NCI-H2029 treated with DMSO at 0.1 percent for 48 hours (cell line): ENCODE measurements at places on chromosomes 5 and 9.

- DNase-seq = no peak
Measured at GRCh38 chr5:111530298-111530740, 18.0 kb upstream of the STARD4 start.

GRCh38 chr9:134333234-134333873 is 7.1 kb downstream of the RXRA start:
- DNase-seq = no peak

DNA sequence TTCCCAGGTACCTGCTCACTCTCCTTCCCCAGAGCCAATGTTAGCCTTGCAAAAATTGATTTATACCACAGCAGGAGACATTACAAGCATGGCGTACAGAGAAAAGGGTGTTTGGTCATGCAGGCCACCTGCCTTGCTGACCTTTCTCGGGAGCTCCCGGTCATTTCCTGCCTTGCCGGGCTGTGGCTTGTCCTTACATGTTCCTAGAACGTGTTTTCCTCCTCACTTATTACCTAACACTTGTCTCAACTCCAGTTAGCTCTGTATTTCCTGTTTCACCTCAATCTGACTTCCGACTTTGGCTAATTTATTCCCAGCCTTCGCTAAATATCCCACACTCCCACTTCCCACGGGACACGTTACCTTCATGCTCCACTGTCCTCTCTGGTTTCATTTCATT is 282.5 kb downstream of the ICE1 start:
- no peak for DNase-seq

DNA sequence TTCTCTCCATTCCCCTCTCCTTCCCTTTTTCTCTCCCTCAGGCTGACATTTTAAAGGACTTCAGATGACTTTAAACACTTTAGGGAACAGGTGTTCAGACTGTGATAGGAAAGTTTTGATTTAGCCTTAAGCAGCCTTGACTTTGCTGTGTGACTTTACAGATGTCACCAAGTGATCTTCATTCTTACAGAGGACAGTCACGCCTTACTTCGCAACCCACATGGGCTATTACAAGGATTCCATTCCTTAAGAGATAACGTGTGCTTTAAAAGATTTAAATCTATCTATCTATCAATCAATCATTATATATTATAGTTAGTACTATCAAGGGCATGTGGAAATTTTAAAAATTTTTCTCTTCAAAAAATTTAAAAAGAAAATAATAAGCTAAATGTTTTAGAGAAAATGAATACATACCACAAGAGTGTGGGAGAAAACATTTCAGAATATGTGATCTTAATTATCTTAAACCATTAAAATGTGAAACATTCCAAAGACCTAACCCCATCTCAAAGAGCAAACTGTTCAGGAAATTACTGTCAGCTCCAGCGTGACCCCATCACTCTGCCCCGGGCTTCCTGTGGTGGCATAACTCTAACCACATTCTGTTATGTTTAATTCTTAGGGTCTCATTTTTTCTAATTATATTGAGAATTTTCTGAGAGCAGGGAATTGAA is 530.5 kb downstream of the SEMA5A start:
- no peak for DNase-seq

- no peak for DNase-seq
Measured at GRCh38 chr5:128649192-128649591, 111.1 kb upstream of the FBN2 start.

DNA sequence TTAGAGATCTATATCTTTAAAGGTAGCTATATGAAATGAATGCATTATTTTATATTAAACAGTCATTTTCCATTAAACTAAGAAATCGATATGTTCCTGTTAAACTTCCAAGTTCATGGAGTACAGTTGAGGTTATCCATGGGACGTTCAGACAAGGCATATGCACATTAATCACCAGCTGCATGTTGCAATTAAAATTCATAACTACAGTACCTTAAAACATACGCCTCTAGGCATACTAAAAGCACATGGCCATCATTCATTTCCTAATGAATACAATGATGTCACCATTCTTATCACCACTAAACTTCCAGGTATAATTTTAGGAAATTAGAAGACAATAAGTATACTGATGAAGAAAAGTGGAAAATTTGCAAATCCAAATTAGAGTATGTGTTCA is 174.3 kb downstream of the CDH12 start:
- no peak for DNase-seq

DNA sequence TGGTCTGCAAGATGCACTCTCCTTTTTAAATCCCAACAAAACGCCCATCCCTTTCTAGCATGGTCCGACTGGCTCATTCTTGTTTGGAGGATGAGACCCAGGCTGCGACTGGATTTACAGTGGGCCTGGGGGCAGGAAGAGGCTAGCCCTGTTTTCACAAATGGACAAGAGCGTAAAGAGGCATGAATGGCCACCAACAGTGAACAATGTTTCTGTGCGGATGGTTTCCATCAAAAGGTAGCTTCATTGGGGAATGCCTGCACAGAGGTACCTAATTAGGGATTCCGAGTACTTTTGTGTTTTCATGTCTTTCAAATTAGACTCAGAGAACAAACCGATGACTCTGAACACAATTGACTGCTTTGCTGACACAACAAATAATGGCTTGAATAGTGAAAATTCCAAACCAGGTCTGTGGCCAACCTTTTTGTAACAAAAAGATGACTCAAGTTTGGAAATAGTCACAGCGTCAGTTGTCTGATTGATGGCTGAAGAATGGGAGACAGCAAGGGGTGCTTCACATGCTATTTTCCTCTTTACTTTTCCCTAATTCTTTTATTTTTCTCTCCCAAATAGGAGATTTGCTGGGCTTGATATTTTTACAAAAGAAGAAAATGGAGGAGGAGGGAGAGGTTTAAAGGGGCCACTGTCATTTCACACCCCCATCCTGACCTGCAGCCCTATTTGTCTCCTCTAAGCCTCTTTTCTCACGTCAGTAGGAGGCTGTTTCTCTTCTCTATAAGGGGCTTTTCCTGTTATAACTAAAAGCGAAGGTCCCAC is 208.1 kb upstream of the S1PR3 start:
- no peak for DNase-seq

- no peak for DNase-seq
Measured at GRCh38 chr5:78778538-78778937, 130.0 kb upstream of the LHFPL2 start.

DNA sequence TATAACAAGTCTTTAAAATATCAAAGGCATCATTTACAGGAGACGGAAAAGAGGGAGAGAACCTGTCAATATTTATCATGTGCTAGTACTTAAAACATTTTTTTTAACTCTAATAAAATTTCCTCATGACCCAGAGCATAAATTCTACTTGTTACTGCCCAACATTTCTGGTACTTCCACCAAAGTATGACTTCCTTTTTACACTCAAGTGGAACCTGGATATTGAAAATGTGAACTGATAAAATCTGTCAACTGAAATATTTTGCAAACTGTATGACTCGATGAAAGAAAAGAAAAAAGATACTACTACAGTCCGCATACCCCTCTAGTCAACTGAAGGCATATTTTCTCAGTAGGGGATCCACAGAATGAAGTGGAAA is 37.1 kb downstream of the FAM13B start:
- no peak for DNase-seq

- no peak for DNase-seq
Measured at GRCh38 chr5:169273451-169273850, 27.5 kb downstream of the SLIT3 start.

DNA sequence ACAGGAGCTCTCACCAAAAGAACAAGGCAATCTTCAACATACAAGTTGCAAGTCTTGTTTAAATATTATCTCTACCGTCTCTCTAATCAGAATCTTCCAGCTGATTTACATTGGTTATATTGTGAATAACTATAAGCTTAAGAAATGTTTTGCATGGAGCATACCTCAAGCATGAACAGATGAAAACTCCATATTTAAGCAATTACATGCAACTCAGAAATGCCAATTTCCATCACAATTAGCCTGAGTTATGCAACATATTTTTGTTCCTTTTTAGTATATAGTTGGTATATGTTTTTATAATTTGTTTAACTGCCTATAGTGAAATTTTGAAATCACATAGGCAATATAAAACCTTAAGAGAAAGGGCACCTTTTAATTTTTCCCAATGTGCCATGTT is 142.5 kb downstream of the DENND1A start:
- DNase-seq = no peak

- peak; percentile 68 for DNase-seq
Measured at GRCh38 chr5:148397968-148398595, 14.3 kb downstream of the FBXO38 start.

DNA sequence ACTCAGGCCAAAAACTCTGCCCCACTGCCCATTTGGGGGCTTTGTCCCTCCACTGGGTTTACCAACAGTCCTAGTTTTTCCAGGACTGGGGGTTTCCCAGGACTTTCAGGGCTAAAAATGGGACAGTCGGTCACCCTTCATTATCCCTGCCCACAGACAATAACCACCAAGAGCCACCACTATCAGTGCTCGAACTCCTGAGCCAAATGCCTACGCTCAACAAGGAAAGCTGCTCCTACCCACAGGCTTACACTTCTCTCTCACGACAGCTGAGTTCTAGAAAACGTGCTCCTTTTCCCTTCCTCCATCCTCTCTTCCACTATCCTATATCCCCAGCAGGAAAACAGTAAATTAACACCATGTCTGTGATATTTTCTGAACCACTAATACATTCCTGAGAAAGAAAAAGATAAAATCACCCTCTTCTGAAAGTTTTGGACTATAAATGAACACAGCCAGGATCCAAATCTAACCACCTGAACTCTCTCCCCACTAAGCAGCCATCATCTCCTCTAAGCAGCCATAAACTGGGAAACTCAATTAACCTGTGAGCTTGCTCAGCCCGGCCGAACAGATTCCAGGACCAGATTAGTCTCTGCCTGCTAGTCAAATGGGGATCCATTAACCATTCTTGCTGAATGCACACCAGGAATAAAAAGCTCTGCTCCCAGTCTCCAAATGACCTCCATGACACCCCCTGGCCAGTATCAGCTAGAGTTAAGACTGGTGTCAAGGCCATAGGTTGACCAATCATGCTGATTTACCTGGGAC is 41.8 kb downstream of the KLHL3 start:
- DNase-seq = no peak

GRCh38 chr9:87834357-87834756 is 48.3 kb upstream of the SPATA31E1 start:
- DNase-seq = no peak

DNA sequence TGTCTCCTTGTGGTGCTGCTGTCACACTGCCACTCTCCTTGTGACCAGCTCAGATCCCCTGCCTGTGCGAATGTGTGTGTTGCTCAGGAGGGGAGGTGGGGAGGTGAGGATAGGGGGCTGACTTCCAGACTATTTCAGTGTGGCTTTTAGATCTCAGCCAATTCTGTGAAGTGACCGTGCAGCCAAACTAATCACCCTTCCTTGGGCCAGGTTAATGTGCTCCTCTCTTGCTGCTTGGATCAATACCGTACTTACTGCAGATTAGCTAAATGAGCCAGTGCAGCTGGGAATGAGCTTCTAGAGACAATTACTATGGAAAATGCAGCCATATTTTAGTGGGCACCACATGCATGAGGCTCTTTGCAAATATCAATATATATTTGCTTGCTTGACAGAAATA is 206.0 kb downstream of the MELK start:
- DNase-seq = no peak

GRCh38 chr5:94102849-94103248 is 361.4 kb upstream of the POU5F2 start:
- DNase-seq = peak; percentile 90

DNA sequence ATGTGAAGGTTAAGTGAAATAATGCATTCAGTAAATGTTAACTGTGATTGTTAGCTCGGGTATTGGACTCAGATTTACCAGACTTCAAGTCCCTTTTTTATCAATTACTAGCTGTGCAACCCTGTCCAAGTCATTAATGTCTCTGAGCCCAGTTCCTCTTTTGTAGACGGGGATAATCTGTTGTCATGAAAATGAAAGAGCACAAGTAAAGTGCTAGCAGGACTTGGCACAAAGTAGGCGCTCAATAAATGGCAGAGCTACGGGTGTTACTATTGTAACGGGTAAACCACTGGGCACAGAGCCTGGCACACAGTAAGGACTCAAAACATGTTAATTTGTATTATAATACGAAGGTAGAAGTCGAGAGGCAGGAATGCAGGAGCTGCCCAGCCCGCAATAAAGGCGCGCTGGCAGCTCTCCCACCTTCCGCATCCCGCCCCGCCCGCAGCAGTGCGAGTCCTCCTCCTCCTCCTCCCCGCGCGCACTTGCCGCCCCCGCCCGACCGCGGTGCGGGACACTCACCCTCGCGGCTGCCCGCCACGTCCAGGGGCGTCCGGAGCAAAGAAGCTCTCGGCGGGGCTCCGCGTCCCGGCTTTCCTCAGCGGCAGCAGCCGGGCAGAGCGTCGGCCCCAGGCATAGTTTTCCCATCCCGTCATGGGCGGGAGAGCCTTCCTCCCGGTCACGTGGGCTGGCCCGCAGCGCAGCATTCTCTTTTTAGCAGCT is at the start of gene C1QTNF2:
Gene C1QTNF2, minus strand, starts transcription at position 637 of the 723 bp plus-strand sequence. CDS start 15,615 bp downstream, outside the sequence.
- DNase-seq = no peak

- DNase-seq = no peak
Measured at GRCh38 chr9:76654575-76654974, 109.7 kb upstream of the PCA3 start.

GRCh38 chr5:170121321-170121720 is 15.6 kb downstream of the FOXI1 start:
- DNase-seq = no peak

DNA sequence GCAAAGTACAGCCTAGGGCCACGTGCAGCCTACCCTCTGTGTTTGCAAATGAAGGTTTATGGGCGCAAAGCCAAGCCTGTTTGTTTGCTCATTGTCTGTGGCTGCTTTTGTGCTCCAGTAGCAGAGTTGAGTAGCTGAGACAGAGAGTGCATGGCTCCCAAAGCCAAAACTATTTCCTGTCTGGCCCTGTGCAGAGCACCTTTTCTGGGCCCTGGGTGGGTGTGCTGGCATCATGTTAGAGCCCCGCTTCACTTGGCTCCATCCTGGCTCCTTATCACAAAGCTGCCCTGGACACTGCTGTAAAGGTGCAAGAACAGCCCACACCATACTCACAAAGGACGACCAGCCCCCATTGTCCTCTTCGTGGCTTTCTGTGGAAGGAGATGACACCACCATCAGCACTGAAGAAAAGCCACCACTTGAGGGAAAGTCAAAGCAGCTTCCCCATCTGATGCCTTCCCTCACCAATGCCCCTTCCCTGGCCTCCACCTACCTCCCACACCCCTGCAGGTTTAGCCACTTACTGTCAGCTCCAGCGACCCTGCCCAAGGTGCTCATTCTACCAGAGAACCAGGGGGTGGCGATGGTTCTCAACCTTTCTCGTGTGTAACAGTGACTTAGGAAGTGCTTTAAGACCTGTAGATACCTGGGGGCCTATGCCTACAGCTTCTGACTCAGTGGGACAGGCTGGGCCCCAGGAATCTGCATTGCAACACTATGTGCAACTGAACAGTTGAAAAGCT is 23.4 kb downstream of the LCP2 start:
- peak; percentile 82 for DNase-seq
